Stimulated activated CD4-positive, alpha-beta T cell treated with anti-CD3 and anti-CD28 coated beads, Interleukin-15, amount 100 ng/mL, for 1 hour (primary cell): ENCODE measurements at places on chromosomes 16 and 17.

GRCh38 chr17:59073972-59074371 is 32.7 kb downstream of the TRIM37 start:
- DNase-seq, result no peak

GRCh38 chr17:54172096-54172984 is 349.6 kb downstream of the KIF2B start:
- DNase-seq, result no peak

DNA sequence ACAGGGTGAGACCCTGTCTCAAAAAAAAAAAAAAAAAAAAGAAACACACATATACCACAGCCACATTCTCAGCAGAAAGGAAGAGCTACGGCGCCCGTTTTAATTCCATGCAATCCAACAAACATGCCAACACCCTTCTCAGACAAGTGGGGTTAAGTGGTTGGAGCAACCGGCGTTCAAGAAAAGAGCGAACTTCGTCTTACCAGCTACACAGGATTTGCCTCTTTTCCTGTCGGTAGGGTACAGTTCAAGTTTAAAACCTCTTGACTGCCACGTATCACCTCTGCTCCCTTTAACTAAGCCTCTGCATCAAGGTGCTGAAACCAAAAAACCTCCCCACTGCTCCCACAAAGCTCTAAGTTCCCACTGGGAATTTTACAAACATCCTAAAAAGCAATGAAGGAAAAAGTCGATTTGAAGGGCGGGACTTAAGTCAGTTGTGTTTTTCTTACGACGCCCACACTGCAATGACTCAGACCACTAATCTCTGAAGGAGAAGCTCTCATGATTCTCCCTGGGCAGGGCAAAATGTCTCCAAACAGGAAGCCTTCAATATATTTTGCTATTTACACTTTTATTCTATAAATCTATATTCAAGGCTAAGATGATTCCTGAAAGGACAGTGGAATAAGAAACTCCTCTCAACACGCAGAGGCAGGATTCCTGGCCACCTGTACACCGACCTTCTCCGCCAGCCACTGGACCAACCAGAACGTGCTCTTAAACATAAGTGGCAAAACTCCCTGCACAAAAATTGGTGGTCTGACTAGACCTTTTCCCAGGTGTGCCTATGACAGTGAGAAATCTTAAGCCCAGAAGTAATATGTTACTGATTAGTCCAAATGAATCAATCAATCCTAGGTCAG is 18.8 kb downstream of the SRP68 start:
- no peak for DNase-seq

DNA sequence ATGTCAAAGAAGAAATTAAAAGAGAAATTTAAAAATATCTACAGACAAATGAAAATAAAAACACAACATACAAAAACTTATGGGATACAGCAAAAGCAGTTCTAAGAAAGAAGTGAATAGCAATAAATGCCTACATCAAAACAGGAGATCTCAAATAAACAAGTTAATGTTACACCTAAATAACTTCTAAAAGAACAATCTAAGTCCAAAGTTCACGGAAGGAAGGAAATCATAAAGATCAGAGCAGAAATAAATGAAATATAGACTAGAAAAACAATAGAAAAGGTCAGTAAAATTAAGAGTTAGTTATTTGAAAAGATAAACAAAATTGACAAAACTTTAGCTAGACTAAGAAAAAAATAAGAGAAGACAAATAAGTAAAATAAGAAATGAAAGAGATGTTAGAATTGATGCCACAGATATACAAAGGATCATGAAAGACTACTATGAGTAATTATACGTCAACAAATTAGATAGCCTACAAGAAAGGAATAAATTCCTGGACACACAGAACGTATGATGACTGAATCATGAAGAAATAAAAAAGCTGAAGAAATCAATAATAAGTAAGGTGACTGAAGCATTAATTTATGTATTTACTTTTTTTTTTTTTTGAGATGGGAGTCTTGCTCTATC is 100.4 kb downstream of the CEP112 start:
- no peak for DNase-seq

GRCh38 chr17:48498164-48498850 is 32.5 kb downstream of the HOXB1 start:
- DNase-seq, result no peak

DNA sequence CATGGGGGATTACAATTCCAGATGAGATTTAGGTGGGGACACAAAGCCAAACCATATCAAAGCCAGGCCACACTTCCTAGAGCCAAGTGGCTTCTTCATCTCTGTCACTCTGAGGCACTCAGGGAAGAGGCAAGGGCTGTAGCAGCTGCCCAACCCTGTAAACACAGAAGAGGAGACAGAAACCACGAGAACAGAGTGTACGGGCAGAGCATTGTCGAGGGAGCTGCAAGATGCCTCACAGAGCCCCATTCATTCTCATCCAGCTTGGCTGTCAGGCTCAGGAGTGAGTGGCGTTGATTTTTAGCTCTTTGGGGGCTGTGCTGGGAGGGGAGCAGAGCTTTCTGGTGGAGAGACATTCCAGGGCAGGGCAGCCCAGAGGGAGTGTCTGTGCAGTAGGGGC is 117.2 kb upstream of the SALL1 start:
- DNase-seq, result no peak

DNA sequence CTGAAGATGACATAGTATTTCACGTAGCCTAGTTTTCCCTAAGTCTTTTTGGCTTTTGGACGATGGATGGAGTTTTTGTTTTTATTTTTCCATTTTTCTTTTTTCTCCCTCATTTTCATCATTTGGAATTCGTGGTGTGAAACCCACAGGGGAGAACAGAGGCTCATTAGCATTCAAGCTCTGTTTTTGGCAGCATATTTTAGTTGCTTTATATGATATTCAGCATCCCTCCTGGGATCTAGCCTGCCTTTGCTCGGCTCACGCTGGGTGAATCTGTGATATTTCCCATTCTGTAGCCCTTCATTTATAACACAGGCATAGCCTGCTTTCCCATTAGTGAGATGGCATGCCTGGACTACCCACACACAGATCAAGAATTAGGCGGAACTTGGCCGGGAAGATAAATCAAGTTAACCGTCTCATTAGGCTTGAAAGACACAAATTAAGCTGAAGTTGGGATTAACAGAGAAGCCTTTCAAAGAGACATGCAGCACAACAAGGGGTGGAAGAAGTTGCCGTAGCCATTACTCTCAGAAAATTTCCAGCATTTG is 20.1 kb upstream of the CLEC19A start:
- no peak for DNase-seq

DNA sequence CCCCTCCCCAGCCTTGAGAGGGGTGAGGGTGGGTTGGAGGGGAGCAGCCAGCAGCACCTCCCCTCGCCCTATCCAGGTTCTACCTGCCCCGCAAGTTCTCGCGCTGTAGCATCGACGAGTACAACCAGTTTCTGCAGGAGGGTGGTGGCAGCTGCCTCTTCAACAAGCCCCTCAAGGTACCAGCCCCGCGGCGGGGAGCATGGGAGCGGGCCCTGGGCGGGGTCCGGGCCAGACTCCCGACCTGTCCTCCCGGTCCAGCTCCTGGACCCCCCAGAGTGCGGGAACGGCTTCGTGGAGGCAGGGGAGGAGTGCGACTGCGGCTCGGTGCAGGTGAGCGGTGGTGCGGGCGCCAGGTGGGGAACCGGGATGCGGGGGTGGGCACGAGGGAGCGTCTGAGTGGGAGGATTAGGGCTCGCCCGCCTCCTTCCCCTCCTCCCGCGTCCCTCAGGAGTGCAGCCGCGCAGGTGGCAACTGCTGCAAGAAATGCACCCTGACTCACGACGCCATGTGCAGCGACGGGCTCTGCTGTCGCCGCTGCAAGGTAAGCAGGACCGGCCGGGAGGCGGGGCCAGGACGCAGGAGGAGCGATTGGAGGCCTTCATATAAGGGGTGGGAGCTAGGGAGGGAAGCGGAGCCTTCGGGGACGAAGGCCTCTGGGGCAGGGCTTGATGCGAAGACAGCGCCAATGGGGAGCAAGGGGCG is 16.5 kb downstream of the ADAM11 start:
- peak; percentile 94 for DNase-seq

GRCh38 chr16:49484451-49484849 is 110.8 kb downstream of the C16orf78 start:
- peak; percentile 29 for DNase-seq

DNA sequence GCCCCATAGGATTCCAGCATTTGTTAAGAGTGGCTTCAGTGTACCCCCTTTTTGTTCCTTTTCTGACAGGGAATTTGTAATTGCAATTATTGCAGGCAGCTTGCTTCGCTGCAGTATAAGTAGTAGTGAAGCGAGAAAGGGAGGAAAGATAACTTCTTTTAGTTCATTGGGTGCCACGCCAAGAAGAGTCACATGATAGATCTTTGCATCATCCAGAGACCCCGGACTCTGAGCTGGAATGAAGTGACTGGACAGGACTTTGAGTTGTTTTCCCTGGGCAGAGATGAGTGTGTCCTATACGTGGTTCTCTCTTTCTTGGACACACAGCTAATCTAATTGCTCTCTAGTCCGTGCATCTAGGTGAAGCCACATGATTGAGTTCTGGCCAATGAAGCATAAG is 44.8 kb upstream of the PMFBP1 start:
- no peak for DNase-seq

DNA sequence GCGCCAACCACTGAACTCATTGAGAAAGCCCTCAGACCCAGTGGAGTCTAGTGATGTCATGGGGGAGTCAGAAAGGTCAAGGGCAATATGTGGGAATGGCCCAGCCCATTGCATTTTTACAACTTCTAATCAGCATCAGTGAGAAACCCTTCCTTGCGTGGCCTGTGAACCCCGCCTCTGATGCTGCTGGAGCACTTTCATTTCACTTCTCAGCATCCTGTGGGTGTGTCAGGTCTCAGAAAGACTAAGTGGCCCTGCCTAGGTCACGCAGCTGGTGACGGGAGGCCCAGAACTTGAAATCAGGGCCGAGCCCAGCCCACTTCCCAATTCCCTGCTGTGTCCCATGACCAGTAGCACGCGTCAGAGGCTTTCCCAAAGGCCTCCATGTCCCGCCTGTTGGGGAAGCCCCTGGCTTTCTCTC is 6.1 kb downstream of the DNAI2 start:
- peak; percentile 37 for DNase-seq

DNA sequence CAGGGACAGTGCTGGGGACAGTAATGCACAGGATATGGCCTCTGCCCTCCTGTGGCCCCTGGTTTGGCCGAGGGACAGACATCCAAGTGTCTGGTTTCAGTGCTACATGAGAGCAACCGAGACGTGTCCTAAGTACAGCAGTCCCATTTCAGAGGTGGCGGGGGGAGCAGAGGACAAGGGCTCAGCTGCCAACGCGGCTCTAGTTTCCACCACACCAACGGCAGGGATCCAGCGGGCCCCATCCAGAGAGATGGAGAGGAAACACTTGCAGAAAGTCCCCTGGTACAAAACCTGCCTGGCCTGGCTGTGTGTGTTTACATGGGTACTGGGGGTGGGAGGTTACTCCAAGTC is 125.8 kb upstream of the SMURF2 start:
- DNase-seq, result no peak

- DNase-seq, result no peak
Observed at GRCh38 chr16:3190949-3191353, 2.9 kb downstream of the OR1F1 start.

- DNase-seq, result no peak
Observed at GRCh38 chr17:39351508-39351907, 49.9 kb downstream of the FBXL20 start.

- no peak for DNase-seq
Observed at GRCh38 chr17:7222972-7223292, 3.2 kb downstream of the ACADVL start.

DNA sequence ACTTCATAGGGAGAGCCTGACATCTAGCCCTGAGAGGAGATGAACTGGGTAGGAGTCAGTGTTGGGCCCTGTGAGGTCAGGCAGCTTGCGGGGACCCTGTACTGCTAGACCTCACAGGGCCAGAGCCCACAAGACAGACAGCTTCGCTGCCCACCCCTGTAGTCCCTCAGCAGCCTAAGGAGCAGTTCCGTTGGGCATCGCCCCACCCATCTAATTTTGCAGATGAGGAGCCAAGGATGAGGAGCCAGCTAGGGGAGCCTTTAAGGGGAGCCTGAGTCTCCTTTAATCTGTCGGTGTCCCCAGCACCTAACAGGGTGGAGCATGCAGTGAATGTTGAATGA is 755 bp upstream of the TUFM start:
- DNase-seq, result no peak

DNA sequence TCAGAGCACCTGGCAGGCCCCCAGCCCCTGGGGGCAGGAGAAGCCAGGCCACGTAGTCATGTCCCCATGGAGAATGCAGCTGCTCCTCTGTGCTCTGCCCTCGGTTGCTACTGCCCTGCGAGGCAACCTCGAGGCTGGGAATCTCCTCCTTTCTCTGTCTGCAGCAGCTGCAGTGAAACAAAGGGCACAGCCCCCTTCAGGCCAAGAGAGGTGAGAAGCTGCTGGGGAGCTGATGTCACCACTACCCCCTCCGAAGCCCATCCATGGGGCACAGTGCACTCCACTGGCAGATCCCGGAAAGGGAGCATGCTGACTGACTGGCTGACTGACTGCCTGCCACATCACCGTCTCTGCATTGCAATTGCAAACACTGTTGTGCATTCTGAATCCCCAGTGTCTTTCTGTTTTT is 103.7 kb downstream of the GRIN2A start:
- no peak for DNase-seq

GRCh38 chr16:1089439-1089821 is 6.6 kb downstream of the C1QTNF8 start:
- DNase-seq, result no peak

GRCh38 chr16:75111514-75111940 is 5.1 kb downstream of the LDHD start:
- DNase-seq, result no peak

DNA sequence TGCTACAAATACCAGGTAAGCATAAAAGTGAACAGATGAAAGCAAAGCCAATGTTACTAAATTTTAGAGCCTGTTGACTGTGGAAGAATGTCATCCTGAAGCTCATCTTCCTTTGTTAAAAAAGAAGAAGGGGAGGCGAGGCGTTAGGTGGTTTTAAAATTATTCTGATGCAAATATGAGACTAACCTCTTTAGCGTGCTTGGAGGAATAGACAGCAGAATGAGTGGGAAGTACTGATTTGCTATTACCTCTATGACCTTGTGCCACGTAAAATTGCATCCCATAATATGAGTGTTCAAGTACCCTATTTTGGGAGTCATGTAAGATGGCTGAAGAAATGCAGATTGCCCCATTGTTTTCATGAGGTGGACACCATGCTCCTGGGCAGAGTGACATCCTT is 95.7 kb downstream of the ELAC2 start:
- no peak for DNase-seq

GRCh38 chr17:45732926-45733505 is 51.1 kb upstream of the CRHR1 start:
- DNase-seq, result no peak

- no peak for DNase-seq
Observed at GRCh38 chr17:71976011-71976649, 144.7 kb upstream of the SOX9 start.

DNA sequence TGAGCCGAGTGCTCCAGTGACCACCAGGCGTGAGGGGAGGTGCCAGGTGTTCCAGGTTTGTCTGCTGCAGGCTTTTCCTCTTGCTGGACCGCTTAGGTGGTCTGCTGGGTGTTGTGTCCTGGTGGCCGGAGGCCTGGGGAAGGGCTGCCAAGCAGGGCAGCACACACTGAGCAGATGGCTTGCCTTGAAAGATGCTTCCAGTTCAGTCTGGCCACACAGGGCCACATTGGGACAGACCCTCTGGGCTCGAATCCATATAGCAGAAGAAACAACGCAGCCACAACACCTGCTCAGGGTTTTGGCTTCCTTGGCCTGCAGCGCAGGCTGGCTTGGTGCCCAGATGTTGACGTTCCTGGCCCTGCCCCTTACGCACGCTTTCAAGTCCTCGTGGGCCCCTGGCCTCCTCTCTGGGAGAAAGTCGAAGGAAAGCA is 24.8 kb downstream of the GINS2 start:
- DNase-seq, result no peak
